Spinal cord (tissue), 10 donors: ENCODE measurements at places on chromosomes 3 and 15.

DNA sequence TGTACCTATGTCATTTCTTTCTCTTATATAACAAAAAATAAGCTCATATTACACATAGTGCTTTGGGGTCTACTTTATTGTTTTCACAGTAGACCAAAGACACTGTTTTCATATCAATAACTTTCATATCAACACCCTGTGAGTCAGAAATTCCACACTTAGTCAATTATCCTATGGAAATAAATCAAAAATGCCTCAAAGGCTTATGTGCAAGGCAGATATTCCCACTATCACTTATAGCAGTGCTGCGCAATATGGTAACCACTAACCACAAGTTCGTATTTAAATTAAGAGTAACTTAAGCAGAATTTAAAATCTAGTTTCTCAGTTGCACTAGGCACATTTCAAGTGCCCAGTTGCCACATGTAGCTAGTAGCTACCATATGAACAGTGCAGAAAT, 15.9 kb downstream of the SCG3 start:
- no peak for DNase-seq

- no peak for DNase-seq
Measured at GRCh38 chr3:196169836-196170240, 41.4 kb downstream of the ZDHHC19 start.

GRCh38 chr3:118936811-118937210, 97.8 kb downstream of the IGSF11 start:
- no peak for DNase-seq

GRCh38 chr3:85572426-85572825, 613.6 kb downstream of the CADM2 start:
- DNase-seq: no peak

GRCh38 chr3:149481056-149481455, 6.6 kb downstream of the TM4SF4 start:
- no peak for DNase-seq

- DNase-seq: no peak
Measured at GRCh38 chr3:157029365-157029790, 130.6 kb downstream of the CCNL1 start.

DNA sequence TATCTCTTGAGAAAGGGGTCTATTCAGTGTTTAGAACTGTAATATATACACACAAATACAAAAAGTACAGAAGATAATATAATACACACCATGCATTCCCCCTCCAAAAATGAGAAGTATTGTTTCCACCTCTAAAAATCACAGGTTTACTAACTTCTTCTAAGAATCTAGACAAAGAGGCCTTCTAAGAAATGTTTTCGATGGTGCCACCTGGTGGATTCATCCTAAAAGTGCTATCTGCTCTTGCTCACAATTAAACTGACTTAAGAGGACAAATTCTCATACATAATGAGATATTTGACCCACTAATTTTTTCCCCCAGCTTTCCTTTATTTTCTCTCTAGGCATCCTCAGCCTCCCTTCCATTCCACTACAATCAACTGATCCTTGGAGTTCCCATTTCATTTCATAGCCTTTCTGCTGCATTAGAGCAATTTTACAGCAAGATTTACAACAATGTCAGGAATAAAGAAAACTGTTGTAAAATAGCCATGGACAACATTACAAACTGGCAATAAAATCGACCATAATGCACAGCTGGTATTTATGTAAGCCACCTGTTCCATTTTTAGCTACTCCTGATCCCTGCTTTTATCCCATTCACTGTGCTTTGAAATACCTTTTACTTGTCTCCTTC, 124.6 kb downstream of the ARRDC4 start:
- DNase-seq: peak; percentile 71
